Left ventricle myocardium superior (tissue), 1 donor: ENCODE measurements at places on chromosomes 3 and 15. TPM values are rescaled to one million over a fixed set of nuclear protein-coding genes. Genes with fewer than 3 reads are reported as not detected.

Gene CNTN3
- 5.2 TPM for total RNA-seq

Gene C3orf20
- not detected for total RNA-seq

Gene SCAANT1
- total RNA-seq, result not detected

GRCh38 chr3:73258057-73258456 is 196.6 kb downstream of the EBLN2 start:
- DNase-seq, result no peak

- no peak for DNase-seq
Observed at GRCh38 chr15:66047321-66048024, 178.2 kb downstream of the RAB11A start.

GRCh38 chr3:46942076-46942475 is 34.5 kb downstream of the CCDC12 start:
- DNase-seq, result no peak

DNA sequence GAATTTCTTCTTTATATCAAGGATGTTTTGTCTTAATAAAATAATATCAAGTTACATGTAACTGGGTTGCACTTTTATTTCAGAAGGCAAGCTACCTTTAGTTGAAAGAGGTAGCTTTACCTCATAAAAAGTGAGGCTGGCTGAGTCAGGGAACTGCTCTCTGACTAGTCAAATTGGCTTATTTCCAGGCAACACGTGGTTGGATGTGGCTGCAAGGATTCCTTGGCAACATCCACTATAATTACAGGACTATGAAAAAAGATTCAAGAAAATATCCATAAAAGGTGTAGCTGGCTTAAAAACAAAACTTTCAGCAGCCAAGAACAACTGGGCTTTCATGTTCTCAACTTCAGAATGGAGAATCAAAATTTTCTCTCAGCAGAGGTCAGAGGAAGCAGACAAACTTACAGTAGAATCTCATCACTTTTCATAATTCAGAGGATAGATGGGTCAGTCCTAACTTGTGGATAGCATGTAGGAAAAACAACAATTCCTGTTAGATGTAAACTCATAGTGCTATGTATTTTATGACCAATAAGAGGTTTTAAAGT is 779.1 kb downstream of the MECOM start:
- DNase-seq, result no peak

DNA sequence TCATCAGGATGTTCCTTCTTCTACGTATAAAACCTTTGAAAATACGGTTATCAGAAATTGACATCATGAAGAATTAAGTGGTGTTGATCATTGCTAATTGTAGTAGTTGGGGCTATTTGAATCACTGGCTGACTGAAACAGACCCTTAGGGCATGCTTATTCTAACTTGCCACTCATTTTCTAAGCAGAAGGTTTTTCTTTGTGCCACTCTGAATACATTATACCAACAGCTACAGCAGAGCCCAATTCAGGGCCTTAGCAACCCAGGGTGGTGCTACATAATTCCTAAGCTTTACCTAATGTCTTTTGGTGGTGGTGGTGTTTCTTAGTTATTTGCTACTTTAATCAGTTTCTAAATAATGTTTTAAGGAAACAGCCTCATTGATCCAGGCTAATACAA is 524.2 kb downstream of the NLGN1 start:
- no peak for DNase-seq

DNA sequence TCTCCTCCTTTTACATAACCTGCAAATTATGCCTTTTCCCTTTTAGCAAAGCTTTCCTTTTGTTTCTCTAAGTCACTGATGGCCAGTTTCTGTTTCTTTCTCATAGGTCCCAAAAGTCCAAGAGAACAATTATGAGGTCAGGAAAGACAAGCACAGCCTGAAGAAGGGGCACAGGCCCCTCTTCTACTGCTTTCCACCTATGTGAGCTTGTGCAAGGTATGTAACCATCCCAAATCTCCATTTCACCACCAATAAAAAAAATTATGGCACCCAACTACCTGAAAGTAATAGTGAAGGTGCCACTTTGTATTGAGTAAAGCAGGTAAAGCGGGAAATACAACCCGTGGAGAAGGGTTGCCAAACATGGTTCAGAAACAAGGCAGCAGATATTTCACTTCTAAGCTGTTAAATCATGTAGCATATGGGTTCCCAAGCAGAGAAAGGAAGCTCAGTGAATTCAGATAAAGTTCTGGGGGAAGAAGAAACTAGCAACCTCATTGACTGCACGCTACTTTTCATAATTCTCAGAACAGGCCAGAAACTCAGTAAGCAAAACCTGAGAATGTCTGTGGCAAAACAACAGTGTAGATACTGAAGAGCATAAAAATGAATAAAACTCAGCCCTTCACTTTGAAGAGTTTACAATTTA is 4.2 kb downstream of the PLOD2 start:
- no peak for DNase-seq

DNA sequence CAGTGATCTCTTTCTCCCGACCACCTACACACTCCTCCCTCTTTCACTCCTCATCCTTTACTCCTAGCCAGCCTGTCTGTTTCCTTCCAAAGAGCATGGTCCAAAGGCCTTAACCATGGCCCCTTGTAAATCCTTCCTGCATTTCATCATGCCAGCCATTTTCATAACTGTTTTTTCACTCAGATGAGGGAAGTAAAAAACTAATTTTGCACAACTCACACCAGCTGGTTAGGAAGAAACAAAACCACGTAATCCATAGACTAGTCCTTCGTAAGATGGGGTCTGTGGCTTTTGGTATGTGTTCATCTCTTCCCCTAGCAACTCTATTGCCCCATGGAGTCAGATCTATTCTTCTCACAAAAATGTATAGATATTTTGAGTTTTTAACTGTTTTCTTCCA is 187.8 kb downstream of the SHOX2 start:
- DNase-seq, result no peak

- no peak for DNase-seq
Observed at GRCh38 chr3:18446149-18446825, 21.1 kb upstream of the SATB1 start.

DNA sequence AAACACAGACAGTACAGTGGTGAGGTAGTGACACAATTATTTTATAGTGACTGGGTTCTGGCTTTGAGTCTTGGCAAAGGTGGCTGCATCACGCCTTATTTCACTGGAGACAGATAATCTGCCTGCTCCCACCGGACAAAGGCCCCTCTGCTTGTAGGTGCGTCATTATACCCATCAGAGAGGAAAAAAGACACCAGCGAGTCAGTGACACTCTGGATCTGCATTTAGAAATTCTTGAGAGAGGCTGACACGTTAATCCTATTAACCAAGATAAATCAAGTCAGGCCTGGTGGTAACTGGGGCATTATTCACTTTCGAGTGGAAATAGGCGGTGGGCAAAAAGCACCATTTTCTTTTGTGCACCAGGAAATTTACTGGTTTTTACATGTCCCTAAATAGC is 76.2 kb downstream of the NR2F2 start:
- no peak for DNase-seq

DNA sequence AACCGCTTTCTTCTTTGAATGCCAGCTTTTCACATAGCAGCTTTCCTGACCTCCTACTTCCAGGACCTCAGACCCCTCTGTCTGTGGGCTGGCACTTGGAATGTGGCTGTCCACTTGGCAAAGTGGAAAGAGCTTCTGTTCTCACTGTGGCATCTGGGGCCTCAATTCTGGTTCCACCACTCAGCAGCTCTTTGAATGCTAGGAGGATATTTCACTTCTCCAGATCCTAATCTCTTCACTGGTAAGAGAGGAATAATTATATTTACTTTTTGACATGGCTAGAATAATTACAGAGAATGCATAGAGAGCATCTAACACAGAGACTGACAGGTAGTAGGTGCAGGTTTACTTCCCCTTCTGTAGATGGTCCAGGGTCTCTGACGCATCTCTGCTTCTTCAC is 405.9 kb downstream of the LPP start:
- no peak for DNase-seq

DNA sequence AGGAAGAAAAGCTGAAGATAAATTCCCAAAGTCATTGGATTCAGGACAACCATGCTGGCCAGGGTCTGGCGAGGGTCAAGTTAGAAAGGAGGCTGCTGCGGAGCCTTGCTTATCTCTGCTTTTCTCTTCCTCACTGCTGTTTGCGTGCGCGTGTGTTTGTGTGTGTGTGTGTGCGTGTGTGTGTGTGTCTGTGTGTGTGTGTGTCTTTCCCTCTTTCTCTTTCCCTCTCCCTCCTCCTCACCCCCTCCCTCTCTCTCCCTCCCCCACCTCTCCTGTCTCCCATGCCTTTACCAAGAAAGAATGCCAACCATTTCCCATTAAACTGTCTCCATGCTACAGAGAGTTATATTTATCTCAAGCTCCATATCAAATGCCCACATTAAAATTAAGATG is at the start of gene COLQ:
Gene COLQ (minus strand): TSS at position 134 of the 393 bp plus-strand sequence. CDS start 81 bp downstream, at position 53.
- no peak for DNase-seq
